ENCODE measurements at places on chromosomes 7 and 10.

DNA sequence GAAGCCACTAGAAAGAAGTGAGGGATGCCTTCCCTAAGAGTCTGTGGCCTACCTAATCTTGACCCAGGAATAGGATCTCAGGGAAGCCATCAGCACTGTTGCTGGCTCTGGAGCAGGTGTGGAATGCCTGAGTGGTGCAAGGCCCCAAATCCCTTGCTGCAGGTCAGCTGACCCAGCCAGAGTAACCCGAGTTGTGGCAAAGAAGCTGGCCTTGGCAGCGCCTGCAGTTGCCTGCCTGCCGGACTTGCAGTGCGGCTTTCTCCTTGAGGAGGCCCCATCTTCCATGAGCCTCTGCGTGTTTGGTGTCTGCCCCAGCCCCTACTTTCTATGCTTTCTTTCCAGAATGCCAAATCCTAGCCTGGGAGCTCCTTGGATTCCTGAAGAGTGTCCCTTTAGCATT is 5.8 kb downstream of the KIAA1217 start:
- DNase-seq, result no peak

- DNase-seq, result no peak
Measured at GRCh38 chr7:156151078-156151477, 338.8 kb upstream of the SHH start.

DNA sequence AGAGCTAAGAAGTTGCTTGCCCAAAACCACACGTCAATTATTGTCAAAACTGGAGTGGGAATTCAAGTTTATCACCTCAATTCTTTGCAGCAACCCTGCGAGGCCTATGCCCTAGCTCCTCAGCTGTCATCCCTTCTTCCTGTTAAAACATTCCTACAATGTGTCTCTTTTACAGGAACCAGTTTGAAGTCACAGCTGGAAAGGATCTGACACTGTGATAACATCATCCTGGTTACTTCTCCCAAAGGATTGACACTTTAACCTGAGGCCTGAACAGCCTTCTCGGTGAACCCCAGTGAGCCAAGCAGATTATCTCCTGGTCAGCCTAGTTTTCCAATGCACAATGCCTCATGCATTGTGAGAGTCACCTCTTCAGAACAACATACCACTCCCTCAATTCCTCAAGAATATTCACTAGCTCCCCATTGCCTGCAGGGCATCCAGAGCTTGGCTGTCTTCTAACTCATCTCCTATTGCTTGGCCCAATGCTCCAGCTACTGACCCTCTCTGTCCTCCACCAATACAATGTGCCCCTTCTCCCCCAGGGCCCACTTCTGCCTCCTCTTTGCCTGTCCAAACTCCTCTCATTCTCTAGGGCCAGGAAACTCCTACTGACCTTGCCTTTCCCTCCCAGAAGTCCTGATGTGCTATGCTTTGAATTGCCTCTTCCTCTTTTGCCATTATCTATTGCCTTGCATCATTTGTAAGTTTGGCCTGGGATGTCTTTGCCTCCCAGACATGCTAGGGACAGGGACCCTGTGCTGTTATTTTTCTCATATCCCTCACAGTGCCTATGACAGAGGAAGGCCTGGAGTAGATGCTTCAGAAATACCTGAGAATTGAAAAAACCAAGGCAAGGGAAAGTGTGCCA is 10.4 kb upstream of the DLG5 start:
- peak; percentile 31 for DNase-seq

- DNase-seq, result no peak
Measured at GRCh38 chr10:18473424-18474117, 177.8 kb downstream of the NSUN6 start.

GRCh38 chr7:29843093-29843492 is 36.8 kb downstream of the WIPF3 start:
- no peak for DNase-seq
